ENCODE measurements at places on chromosomes 4 and X. TPM values are rescaled to one million over a fixed set of nuclear protein-coding genes. Genes with fewer than 3 reads are reported as not detected.
A peak's percentile ranks its signal among the peaks of the same experiment; 100 is the strongest.

GRCh38 chr4:61924131-61924530, 724.0 kb downstream of the ADGRL3 start:
- no peak overlapping the region for H3K4me3 ChIP-seq
- no peaks in the 10 kb centered on the region for H3K27me3 ChIP-seq
- DNase-seq: no peak
- no peaks in the 10 kb centered on the region for H3K36me3 ChIP-seq

DNA sequence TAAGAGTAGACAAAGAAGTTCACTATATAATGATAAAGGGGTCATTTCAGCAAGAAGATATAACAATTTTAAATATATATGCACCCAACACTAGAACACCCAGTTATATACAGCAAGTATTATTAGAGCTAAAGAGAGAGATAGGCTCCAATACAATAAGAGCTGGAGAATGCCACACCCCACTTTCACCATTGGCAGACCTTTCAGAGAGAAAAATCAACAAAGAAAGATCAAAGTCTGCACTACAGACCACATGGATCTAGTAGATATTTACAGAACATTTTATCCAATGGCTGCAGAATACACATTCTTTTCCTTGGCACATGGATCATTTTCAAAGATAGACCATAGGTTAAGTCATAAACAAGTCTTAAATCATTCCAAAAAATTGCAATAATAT, 479.7 kb upstream of the DIAPH2 start:
- H3K27me3 ChIP-seq: no peaks in the 10 kb centered on the region
- H3K4me3 ChIP-seq: no peak overlapping the region
- DNase-seq: no peak

DNA sequence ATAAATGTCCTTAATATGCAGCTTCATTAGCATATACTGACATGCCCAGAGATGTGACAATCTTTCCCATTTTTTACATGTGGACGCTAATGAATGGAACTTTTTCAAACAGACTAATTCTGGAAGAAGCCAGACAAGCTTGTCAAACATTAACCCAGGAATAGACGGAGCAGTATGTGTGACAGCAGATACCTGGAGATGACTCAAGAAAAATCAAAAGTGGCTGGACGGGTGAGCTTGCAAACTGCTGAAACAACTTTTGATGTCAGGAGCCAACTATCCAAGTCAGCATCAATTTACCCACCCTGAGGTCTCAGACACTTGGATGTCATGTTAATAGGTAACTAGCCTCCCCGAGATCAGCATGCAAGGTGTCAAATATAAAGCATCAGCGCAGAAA, 183.0 kb downstream of the PACRGL start:
- no peak overlapping the region for H3K4me3 ChIP-seq
- no peaks in the 10 kb centered on the region for H3K36me3 ChIP-seq
- no peak for DNase-seq
- H3K27me3 ChIP-seq: no peaks in the 10 kb centered on the region
- no peak overlapping the region for H3K27ac ChIP-seq

DNA sequence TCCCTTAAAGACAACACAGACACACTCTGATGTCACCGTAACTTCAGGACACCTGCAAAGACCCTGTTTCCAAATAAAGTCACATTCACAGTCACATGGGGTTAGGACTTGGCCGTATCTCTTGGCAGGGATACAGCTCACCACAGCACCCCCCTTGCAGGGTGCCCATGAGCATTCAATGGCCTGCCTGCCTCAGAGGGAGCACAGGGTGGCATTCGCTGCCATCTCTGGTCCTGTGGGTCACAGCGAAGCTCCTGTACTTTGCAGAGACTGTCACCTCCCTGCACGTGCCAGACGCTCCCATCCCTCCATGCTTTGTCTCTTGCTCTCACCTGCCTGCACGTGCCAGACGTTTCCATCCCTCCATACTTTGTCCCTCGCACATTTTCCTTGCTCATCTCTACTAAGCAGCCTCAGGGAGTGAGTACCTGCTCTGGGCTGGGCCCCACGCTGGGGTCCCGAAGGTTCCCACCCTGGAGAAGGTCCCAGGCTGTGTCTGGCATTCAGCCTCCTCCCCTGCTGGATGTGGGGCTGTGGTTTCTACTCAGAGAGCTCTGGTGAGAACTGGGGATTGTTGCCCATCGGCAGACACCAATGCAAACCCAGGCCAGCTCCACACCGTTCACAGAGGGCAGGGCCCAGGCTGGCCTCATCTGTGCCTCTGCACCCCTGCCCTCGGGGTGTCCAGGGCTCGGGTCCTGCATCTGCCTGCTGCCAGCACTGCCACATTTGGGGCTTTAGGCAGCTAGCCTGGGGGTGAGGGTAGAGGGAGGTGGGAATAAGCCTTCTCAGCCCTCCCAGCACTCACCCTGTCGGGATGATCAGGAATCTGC, 15.8 kb downstream of the HTRA3 start:
- no peaks in the 10 kb centered on the region for H3K27me3 ChIP-seq
- H3K27ac ChIP-seq: peak overlapping the region; percentile 48
- H3K36me3 ChIP-seq: peaks cover 6% of the 10 kb centered on the region
- no peak overlapping the region for H3K4me3 ChIP-seq

DNA sequence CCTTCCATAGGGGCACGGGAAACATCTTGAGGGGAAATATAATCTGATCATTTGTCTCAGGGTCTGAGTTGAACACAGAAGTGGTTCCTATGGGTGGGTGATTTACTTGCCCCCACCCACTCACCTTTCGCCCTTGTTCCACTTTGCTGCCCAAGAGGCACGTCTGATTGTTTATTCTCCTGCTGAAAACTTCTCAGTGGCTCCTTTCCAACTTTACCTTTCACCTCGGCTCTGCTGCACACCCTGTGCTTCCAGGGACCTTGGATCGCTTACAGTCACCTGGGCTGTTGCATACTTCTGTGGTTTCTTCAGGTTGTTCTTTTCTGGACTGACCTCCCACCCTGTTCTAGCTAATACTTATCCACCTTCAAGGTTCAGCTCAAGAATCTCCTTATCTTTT, 213.4 kb upstream of the JADE1 start:
- no peaks in the 10 kb centered on the region for H3K27me3 ChIP-seq
- no peak for DNase-seq
- no peak overlapping the region for H3K4me3 ChIP-seq
- no peak overlapping the region for H3K27ac ChIP-seq
- no peaks in the 10 kb centered on the region for H3K36me3 ChIP-seq

DNA sequence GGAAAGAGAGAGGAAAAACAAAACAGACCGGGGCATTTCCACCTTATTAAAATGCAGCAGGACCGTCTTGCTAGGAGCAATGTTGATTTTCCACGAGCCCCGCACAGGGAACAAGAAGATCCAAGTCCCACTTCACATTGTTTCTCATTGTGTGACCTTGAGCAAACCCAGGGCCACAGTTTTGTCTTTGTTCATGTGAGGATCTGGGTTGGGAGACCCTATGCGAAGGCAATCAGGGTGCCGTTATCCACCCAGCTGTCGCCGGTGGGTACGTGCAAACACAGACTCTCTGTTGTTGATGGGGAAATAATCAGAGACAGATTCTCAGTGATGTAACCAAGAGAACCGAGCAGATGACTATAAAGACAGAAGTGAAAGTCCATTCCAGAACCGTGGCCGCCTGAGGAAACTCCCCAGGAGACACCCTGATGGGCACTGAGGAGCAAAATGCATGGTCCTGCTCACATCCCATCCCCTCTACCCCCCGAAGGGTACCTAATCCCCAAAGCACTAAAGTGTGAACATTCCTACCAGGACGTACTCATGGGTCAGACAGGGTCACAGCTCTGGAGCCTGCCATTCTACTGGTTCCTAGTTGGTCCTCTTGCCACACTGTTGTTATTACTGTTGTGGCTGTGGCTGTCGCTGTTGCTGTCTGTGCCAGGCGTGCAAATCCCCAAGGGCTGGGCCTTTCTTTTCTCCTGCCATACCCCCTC, 102.7 kb upstream of the RBPJ start:
- H3K4me1 ChIP-seq: no peaks in the 10 kb centered on the region
- peak overlapping the region; percentile 38 for H3K27ac ChIP-seq
- no peak overlapping the region for H3K4me3 ChIP-seq
- peak; percentile 17 for DNase-seq
- H3K27me3 ChIP-seq: no peaks in the 10 kb centered on the region

DNA sequence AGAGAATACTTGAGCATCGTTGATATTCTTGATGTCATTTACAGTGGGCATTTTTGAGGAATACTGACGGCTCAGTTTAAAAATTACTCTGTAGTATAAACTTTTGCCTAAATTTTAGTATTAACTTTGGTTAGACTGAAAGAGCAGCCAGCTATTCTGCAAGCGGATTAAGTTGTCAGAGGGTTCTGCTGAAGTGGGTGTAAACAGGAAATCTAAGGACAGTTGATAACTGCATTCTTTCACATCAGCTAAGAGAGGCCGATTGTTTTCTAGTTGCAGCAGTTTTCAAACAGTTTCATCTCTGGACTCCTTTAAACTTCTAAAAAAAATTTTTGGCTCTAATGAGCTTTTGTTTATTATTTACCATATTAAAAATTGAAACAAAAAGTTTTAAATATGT, 149.6 kb downstream of the RAPGEF2 start:
- H3K27me3 ChIP-seq: no peaks in the 10 kb centered on the region
- no peak overlapping the region for H3K4me3 ChIP-seq
- peaks cover 8% of the 10 kb centered on the region for H3K36me3 ChIP-seq
- DNase-seq: no peak
- peaks cover 44% of the 10 kb centered on the region for H3K4me1 ChIP-seq

The NAP1L3 gene
- total RNA-seq: 0.63 TPM

The ABCG2 gene
- total RNA-seq: 4.6 TPM

The ZDHHC15 gene
- 2.9 TPM for total RNA-seq

The MSMO1 gene
- 13.0 TPM for total RNA-seq

The CITED1 gene
- total RNA-seq: not detected

The DUSP9 gene
- not detected for total RNA-seq
